Activated CD8-positive, alpha-beta memory T cell treated with anti-CD3 and anti-CD28 coated beads for 4 hours (primary cell): ENCODE measurements at places on chromosomes 2 and 18.

- peak; percentile 5 for DNase-seq
These were observed 686 bp downstream of the UBXN4 start for GRCh38 chr2:135742325-135742757.

- DNase-seq, result no peak
These were observed 164.1 kb downstream of the GREB1L start for GRCh38 chr18:21406116-21406515.

- DNase-seq, result no peak
These were observed 184.7 kb downstream of the GFPT1 start for GRCh38 chr2:69202327-69202726.

DNA sequence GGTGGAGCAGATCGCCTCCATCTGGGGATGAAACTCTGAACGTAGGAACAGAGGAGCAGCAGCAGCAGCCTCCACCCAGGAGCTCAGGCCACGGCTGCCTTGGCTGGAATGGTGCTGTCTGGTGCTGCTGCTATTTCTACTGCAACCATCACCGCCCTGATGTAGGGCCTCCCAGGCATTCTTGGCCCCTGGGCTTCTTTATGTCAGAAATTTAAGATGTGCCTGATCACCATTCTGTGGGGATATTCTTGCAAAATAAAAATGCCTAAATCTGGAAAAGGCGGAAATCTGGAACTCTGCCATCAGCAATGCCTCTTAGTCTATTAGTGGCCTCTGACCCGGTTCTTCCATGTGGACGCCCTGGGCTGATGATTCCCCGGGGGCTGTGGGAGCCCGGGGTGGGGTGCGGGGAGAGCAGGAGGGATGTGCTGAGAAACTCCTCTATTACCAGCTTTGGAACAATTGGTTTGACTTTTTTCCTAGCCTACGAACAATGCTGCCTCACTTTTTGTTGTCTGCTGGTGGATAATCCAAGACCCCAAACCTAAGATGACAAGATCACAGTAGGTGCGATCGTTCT is 47.2 kb downstream of the FAM124B start:
- DNase-seq, result no peak

- DNase-seq, result no peak
These were observed 121.5 kb upstream of the PDE1A start for GRCh38 chr2:182548031-182548950.

- no peak for DNase-seq
These were observed 15.9 kb upstream of the CCDC85A start for GRCh38 chr2:56167616-56168562.

GRCh38 chr2:157174321-157174720 is 83.2 kb upstream of the GALNT5 start:
- DNase-seq, result no peak

GRCh38 chr18:59429608-59430007 is 70.5 kb upstream of the LMAN1 start:
- DNase-seq, result no peak

DNA sequence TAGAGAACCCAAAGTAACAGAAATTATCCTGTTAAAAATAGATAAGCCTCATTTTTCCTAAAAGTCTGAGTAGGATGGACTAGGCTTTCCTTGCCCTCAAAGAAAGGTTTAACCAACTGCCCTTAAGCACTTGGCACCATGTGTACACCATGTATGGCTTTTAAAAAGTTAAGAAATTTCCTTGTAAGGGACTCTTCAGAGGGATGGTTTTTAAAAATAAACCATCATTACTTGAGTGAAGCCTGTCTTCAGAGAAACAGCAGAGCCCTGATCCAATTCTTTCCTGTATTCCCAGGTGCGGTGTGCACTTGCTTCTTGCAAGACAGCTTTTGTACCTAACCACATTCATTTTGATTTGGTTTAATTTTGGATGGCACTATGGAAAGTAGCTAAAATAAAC is 1.1 kb upstream of the NEMP2 start:
- no peak for DNase-seq

GRCh38 chr18:9020221-9020620 is 82.3 kb upstream of the NDUFV2 start:
- no peak for DNase-seq

- DNase-seq, result no peak
These were observed at the start of gene CFAP221 for GRCh38 chr2:119544075-119544938. CFAP221 (plus strand) TSS chr2:119544449; CDS start chr2:119546132, 1,683 bp downstream.

- DNase-seq, result no peak
These were observed 214.1 kb downstream of the HDAC4 start for GRCh38 chr2:239186516-239187357.

DNA sequence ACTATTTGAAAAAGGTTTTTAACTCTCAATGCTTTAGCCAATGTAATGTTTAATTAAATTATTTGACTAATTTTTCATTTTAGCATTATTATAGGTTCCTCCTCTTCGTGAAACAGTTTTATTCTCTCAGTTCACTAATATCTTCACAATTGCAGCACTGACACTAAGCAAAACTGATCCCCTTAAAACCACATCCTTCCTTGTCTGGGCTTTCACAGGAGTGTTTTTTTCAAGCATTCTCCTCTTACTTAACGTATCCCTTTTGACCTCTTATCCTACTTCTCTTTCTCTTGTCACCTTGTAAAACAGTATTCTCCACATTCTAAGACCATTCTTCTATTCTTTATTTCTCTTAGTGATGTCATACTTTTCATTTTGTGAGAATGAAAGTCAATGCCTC is 112.8 kb downstream of the DSC3 start:
- no peak for DNase-seq

DNA sequence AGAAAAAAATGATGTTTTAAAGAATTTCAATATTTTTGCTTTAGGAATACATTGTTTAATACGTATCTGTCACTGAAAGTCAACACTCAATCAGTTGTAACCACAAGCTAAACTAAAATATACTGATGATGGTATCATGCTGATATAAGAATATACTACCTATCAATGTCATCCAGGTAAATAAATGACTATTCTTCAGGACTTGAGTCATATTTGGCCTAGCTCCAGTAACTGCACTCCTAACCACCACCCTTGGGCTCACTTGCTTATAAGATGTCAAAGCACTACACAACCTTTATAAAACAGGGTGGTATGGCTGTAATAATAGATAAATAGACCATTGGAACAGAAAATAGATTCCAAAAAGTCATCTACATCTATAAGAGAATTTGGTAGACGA is 48.8 kb downstream of the RND3 start:
- DNase-seq, result no peak

- DNase-seq, result no peak
These were observed 124.3 kb upstream of the SLC39A10 start for GRCh38 chr2:195532628-195533271.

- DNase-seq, result no peak
These were observed 32.9 kb downstream of the SMAD7 start for GRCh38 chr18:48917579-48918517.

GRCh38 chr2:206530727-206531126 is 87.4 kb downstream of the ADAM23 start:
- DNase-seq, result no peak

DNA sequence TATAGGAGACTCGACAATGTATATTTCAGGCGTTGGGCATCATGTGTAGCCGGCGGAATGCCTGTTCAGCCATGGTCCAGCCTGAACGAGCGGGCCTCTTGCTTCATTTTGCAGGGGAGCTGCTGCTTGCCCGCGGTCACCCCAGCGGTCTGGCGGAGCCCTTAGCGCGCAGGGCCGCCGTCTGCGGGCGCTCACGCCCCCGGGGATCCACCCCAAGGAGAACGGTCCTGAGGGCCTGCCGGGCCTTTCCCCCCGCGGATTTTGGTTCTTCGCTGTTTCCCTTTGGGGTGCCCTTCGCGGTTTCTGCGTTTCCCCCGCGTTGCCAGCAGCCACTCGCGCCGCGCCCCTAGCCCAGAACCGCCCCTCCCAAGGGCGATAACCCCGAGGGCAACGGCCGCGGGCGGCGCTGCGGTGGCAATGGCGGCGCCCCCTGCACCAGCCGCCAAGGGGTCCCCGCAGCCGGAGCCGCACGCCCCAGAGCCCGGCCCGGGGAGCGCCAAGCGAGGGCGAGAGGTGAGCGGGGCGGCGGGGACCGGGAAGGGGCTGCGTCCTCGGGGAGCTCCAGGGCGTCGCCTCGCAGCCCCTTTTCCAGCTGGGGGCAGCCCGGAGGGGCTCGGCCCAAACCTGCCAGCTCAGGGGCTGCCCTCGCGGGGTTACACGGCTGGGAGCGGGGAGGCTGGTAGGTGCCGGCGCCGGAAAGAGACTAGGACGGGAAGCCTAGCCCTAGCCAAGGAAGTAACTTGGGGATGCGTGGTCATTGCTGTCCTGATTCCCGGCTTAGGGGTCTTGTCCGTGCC is at the start of gene MFSD2B:
MFSD2B (plus strand) TSS at position 406 of the 797 bp plus-strand sequence; CDS start at position 418, 12 bp downstream.
- DNase-seq, result no peak

GRCh38 chr2:173359231-173359630 is 4.6 kb downstream of the CDCA7 start:
- no peak for DNase-seq

DNA sequence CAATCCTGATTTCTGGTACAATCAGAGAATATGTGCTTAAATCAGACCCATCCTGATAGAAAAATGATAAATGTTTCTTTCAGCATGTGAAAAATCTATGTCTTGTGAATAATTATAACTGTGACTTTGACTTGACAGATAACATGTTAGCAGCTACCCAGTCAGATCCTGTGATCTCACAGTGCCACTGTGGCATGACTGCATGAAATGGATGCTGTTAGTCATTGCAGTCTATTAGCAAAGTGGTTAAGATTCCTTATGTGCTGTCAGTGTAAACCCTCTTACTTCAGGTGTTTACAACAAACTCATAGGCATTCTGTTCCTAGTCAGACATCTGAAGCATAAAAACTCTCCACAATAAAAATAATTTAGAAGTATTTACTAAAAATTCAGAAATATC is 244.6 kb upstream of the RND3 start:
- DNase-seq, result no peak

DNA sequence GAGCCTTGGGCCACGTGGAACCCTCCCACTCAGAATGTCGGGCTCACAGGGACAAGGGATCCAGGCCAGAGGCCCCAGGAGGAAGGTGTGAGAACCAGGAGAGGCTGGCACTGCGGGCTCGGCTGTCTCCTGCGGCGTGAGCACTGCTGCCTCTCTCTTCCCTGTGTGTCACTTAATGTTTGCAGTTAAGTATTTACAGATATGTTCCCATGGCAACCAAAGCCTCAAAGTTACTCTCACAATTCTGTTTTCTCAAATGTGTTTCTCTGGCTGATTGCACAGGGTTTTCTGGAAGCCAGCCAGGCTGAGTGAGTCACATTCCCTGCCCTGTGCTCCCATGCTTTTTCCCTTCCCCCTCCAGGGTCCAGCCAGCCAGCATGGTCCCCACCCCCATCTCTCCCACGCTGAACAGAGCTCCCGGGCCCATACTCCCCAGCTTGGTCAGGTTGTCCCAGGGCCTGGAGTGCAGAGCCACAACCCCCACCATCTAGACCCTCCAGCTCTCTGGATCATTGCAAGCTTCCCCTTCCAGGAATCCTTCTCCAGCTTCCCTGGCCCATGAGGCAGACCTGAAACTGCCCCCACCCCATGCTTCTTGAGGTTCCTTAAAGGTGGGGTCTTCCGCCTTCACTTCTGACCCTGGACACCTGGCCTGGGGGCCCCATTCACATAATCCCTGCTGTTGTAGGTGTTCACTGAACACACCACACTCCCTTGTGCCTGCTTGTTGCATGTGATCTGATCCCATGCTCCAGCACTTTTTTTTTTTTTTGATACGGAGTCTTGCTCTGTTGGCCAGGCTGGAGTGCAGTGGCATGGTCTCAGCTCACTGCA is 265.9 kb downstream of the CELF4 start:
- DNase-seq, result no peak

GRCh38 chr2:88739985-88740600 is 48.6 kb downstream of the RPIA start:
- peak; percentile 41 for DNase-seq

- no peak for DNase-seq
These were observed 12.1 kb downstream of the MYT1L start for GRCh38 chr2:2318949-2319348.

DNA sequence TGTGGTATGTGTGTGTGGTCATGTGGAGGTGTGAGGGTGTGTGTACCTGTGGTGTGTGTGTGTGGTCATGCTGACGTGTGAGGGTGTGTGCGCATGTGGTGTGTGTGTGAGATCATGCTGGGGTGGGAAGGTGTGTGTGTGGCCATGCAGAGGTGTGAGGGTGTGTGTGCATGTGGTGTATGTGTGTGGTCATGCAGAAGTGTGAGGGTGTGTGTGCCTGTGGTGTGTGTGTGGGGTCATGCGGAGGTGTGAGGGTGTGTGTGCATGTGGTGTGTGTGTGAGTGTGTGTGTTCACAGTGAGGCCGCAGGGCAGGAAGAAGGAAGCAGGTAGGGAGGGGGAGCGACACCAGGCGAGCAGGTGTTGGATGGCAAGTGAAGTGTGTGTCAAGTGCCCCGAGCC is 259.0 kb downstream of the LOXHD1 start:
- DNase-seq, result no peak

DNA sequence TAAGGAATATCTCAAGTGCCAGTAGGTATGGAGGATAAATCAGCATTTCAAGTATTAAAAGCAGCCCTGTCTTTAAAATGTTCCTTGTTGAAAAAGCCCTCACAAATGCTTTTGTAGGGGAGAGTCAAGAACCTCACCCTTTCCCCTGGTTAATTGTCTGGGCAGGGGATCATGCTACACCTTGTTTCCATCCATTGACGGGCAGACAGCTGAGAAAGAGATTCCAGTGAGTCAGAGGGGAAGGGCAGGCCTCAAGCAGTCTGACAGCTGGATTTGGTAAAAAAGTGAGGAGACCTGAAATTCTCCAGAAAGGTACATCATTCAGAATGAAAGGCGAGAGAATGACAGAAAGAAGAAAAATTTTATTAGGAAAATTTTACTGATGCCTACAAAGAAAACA is 203.2 kb upstream of the CYP26B1 start:
- DNase-seq, result no peak

DNA sequence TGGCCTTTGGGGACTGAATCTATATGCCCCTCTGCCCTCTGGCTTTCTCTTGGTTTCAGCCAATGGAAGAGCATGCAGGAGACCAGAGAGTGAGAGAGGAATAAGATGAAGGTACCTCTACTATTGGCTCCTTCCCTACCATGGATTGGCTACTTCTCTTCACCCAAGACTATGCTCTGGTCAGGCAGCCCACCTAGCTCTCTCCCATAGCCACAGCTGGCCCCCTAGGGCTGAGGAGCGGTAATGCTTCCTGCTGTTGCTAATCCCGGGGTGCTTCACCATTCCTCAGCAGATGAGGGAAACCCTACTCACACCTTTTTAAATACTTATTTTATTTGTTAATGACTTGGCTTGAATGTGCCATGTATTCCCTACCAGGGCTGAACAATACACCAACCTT is 142.4 kb downstream of the MREG start:
- no peak for DNase-seq

DNA sequence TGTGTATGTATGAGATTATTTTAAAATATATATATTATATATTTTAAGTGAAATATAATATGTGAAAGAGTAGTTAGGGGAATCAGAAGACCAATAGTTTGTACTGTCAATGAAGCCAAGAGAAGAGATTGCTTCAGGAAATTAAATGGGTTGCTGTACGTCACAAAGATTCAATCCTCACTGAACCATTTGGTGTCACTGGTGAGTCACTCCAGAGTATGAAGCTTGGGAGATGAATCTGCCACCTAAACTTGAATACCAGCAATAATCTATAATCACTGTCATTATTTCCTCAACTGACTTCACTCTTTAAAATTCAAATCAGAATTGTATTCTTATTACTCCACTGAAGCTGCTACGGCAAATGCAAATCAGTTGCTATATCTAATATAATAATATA is 41.9 kb upstream of the SCN9A start:
- no peak for DNase-seq
